ENCODE measurements at places on chromosomes 5 and 9. TPM values are rescaled to one million over a fixed set of nuclear protein-coding genes. Genes with fewer than 3 reads are reported as not detected.

- no peak overlapping the region for H3K27ac ChIP-seq
- no peak overlapping the region for H3K4me3 ChIP-seq
- peaks cover 6% of the 10 kb centered on the region for H3K36me3 ChIP-seq
- H3K27me3 ChIP-seq = no peaks in the 10 kb centered on the region
- DNase-seq = no peak
- peaks cover 4% of the 10 kb centered on the region for H3K4me1 ChIP-seq
Measured at GRCh38 chr9:111866976-111867375, 29.6 kb upstream of the UGCG start.

DNA sequence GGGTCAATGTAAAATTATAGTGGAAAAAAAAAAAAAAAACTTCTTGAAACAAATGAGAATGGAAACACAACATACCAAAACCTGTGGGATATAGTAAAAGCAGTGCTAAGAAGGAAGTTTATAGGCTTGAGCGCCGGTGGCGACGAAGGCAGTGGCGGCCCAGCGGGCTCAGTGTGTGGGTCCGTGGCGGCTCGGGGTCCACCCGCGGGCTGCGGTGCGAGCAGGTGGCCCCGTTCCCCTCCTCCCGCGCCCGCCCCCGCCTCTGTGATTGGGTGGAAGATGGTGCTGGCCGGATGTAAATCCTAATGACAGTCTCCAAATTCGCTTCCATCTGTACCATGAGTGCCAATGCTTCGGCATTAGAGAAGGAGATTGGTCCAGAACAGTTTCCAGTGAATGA is 57.5 kb upstream of the TLX3 start:
- no peaks in the 10 kb centered on the region for H3K4me1 ChIP-seq
- no peak for DNase-seq
- H3K27ac ChIP-seq = no peak overlapping the region
- H3K36me3 ChIP-seq = peaks cover 40% of the 10 kb centered on the region

ANKRD20A1 gene
- 6.5 TPM for total RNA-seq

SPATA31E1 gene
- total RNA-seq = 0.09 TPM
